ENCODE measurements at places on chromosomes 12 and 14.

DNA sequence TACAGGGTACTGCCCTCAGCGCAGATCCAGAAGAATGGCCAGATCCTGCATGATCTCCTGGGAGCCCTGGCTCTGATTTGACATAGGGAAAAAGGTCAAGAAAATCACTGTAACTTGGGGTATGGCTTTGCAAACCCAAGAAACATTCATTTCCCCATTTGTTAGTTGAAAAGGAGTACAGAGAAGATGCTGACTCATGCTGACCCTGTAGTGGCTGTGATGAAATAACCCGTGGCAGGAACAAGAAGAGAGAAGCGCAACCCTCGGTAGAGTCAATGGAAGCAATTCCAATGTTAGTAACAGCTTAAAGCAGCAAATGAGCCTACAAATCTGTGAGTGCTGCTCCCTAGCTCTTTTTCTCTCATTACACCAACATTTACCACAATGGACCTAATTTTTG, 281.6 kb upstream of the NPAS3 start:
- DNase-seq: no peak

- no peak for DNase-seq
Observed at GRCh38 chr12:62629413-62629812, 162.8 kb downstream of the MON2 start.

GRCh38 chr14:33254861-33255395, 316.2 kb downstream of the NPAS3 start:
- no peak for DNase-seq

- DNase-seq: peak; percentile 27
Observed at GRCh38 chr14:90903101-90903500, 86.9 kb upstream of the TTC7B start.

DNA sequence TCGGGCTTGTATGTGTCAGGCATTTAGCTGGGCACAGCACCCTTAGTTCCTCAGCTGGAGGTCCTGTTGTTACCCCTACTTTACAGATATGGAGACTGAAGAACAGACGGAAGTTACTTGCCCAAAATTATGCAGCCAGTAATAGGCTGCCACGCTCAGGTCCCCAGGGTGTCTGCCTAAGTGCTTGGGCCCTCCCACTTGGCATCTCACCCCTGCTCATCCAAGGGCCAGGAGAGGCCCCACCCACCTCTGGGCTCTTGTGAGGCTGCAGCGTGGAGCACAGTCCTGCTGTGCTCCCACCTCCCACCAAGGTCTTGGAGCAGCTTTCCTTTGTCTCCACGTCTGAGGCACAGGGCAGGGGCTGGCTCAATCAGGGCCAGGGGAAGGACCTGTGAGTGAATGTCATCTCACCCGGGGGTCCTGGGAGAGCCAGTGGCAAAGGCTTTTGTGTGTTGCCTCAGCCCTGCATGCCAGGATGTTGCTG, 64.6 kb downstream of the BEGAIN start:
- no peak for DNase-seq

DNA sequence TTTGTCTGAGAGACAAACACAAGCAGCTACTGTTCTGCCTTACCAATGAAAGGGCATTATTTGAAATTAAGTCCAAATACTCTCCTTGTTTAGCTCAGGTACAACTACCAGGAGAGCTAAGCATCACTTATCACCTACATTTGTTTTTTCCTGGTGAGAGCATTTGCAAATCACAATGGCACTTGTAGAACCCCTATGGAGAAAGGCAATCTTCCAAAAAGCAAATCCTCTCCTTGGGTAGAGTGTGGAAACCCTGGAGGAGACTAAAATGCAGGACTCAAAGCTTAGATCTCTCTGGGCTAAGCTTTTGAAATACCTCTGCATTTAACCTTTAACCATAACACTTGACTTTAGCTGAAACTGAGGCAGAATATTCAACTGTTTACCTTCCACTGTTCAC, 20.8 kb downstream of the GTSF1 start:
- DNase-seq: no peak

GRCh38 chr14:62470935-62471334, 574.3 kb downstream of the KCNH5 start:
- no peak for DNase-seq

DNA sequence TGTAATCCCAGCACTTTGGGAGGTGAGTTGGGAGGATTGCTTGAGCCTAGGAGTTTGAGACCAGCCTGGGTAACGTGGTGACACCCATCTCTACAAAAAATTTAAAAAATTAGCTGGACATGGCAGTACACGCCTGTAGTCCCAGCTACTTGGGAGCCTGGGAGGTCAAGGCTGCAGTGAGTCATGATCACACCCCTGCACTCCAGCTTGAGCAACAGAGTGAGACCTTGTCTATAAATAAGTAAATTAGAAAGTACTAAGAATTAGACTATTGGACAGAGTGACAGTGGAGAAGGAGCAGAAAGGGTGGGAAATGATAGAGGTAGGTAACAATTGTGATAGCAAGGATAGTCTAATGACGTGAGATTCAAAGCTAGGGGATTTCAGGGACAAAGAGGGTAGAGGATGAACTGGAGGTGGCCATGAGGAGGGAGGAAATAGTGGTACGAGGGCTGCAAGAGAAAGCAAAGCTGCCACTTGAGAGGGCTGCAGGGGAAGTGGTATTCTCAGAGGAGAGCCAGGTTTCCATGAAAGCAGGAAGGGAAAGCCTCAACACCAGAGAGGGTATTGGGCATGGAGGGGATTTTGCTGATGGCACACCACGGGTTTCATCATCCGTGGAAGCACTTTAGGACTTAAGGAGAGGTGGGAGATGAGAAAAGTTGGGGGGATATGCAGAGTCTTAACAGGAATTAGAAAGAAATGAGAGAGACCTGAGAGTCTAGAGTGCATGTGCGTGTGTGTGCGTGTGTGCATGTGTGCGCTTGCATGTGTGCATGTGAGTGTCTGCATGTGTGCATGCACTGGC, 85.6 kb downstream of the SYNE2 start:
- no peak for DNase-seq

DNA sequence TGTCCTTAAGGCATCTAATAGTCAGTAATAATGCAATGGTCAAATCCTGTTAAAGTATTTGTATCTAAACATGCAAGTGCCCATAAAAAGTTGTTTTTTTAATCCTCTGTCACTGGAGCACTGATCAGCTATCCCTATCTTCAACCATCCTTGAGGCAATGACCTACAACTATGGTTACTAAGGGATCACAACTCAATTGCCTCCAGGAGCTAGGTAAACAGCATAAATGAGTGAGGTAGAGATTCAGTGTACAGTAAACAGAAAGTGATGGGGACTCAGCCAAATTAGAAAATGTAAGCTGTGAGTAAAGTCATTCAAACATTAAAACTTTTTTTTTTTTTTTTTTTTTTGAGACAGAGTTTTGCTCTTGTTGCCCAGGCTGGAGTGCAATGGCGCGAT, 18.6 kb downstream of the SPPL3 start:
- DNase-seq: no peak

DNA sequence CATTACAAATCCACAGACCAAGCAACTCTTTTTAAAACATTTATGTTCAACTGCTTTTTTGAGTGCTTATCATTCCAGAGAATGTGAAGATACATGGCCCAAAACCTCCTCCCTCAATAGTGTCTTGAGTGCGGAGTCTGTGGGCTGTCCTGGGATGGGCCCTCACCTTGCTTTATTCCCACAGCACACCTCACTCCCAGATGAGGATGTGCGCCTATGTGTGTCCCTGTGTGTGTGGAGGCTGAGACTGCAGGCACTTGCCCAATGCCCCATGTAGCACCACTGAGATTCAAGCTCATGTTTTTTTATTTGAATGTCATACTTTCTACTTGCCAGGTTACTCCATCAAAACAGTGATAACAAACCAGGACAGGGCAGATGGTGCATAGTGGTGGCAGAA, 291.7 kb downstream of the CACNA1C start:
- DNase-seq: no peak

DNA sequence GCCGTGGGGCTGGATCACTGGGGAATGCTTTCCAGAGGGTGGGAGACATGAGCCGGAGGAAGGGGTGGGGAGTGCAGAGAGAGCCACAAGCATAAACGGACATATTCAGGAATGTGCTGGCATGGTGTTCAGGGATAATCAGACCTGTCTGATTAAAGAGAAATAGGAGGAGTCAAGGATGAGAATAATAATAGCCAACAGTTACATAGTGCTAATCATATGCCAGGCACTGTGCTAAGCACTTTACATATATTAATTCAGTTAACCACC, 43.7 kb downstream of the LTBP2 start:
- no peak for DNase-seq

DNA sequence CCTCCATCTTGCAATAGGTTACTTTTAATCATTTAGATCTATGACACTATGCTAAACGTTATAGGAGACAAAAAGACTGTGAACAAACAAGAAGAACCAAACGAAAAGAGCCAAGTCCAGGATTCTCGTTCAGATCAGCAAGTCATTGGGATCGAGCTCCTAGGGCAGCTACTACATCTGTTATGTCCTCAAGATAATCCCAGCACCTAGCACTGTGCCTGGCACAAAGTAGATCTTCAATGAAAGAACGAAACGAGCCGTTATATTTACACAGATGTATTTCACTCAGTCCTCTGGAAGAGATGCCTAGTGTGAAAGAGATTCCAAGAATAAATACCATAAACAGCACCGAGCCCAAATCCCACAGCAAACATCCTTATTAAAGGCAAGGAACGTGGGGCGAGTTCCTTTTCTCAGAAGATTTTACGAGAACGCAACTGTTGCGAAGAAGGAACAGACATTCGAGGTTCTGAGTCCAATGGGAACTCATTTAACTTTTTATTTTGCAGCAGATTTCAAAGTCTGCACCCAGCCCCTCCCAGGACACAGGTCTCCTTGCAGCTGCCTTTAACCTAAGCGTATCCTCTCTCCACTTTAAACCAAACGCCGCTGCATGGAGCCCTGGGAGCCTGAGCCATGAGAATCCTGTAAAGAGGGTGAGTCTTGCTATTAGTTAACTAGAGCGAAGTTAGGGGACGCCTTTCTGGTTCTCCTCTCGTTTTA, 544 bp upstream of the TDP1 start:
- DNase-seq: no peak

DNA sequence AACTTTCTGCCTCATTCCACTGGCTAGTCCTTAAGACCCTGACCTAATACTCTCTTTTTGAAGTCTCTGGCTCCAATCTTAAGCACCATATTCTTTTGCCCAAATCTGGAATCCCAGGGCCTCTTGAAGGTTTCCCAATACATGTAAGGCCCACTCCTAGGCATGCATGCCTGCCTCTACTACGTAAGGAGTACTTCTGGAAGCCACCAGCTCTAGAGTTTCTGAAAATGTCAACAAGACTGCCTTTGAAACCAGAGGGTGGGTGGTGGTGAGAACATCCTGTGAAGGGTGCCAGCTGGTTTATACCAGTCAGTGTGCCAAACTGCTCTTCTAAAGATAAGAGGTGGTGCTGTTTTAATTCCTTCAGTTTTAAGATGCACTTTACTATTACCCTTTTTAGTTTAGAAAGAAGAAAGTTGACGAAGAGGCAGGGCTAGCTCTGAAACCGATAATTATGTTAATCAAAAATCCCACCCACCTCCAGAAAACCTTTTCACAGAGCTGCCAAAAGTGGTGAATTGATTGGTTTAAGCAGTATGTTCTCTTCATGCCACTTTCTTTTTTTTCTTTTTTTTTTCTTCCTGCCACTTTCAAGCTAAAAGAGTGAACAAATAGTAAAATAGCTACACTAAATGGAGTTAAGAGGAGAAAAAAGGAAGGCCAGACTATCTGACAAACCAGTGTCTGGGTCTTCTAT, 8.7 kb upstream of the WDR89 start:
- DNase-seq: peak; percentile 17

DNA sequence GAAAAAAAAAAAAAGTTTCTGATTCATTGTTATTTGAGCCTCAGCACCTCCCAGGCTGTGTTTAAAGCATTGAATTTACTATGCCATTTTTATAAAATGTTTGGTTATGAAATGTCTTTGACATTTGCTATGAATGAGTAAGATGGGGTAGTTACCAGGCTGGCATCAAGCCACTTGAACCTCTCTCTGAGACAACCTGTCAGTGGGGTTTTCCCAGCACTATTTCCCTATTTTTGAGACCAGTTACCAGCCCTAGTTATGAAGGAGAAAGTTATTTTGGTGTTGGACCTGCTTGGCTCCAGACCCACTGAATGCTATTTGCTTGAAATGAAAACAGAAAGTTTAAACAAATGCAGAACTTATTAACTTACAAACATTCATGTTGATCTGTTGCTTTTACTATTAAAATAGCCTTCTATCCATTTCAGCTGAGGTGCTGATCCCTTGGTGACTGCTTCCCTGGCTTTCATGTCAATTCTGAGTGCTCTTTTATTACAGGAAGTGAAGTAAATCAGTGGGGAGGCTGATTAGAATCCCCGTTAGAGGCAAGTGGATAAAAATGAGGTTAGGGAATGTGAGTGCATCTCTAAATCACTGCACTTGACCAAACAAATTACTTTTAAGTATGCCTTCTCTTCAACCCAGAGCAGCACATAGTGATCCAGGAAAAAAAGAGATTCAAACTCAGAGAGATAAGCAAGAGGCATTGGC, 37.8 kb downstream of the LLPH start:
- no peak for DNase-seq

- DNase-seq: no peak
Observed at GRCh38 chr14:23622990-23623389, 13.2 kb upstream of the DHRS2 start.

DNA sequence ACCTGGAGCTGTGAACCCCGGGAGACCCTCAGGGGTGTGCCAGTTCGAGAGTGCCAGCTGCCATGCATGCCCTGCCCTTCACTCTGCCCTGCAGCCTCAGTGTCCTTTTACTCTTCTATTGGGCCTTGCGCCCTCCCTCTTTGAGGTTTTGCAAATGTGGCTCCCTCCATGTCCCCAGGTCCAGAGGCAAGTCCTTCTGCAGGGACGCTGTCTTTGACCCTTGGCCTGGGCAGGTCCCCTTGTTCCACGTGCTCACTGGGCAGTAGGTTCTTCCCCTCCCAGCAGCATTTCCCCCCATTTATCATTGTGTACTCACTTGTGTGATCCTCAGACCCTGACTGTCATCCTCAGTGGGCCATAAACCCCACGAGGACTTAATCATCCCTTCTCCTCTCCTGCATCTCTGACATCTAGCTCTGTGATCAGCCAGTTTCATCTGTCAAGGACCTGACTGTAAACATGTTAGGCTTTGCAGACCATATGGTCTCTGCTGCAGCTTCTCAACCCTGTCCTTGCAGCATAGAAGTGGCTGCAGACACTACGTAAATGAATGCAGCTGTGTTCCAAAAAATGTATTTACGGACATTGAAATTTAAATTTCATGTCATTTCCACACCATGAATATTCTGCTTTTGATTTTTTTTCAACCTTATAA, 36.6 kb downstream of the TSPAN9 start:
- DNase-seq: no peak

GRCh38 chr12:120979862-120980696, 1.7 kb downstream of the HNF1A start:
- no peak for DNase-seq

DNA sequence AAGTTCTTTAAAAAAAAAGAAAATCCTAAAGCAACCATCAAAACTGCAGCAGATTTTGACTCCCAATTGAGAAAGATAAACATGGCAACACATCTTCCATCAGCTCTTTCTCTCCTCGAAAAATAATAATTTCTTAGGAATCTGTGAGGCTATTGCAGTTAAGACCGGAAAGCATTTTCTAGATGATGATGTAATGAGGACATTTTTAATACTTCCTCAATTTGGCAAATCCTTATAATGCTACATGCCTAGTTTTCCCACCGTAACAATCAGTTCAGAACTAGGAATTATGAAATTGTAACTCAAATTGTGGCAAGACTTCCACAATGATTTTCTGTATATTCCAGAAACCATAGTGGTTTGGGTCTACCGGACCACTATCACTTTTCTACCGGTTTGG, 180.9 kb upstream of the PDE3A start:
- DNase-seq: no peak

- no peak for DNase-seq
Observed at GRCh38 chr12:130435826-130436225, 98.1 kb downstream of the PIWIL1 start.

- DNase-seq: no peak
Observed at GRCh38 chr12:8991371-8992345, 2.3 kb downstream of the KLRG1 start.
